ENCODE measurements at places on chromosomes 2 and 18. TPM values are rescaled to one million over a fixed set of nuclear protein-coding genes. Genes with fewer than 3 reads are reported as not detected.

Gene TNS1
- total RNA-seq, result 465 TPM

Gene RSAD2
- total RNA-seq, result 4.2 TPM

Gene THAP4
- 71.3 TPM for total RNA-seq

Gene TMEM163
- not detected for total RNA-seq

Gene DSG1
- not detected for total RNA-seq

Gene SERPINB7
- not detected for total RNA-seq

Gene SULT1C2
- total RNA-seq, result 0.10 TPM

Gene CIB4
- total RNA-seq, result not detected

GRCh38 chr2:190270298-190270697 is 49.3 kb downstream of the HIBCH start:
- H3K36me3 ChIP-seq, result no peaks in the 10 kb centered on the region
- no peaks in the 10 kb centered on the region for H3K27me3 ChIP-seq
- no peaks in the 10 kb centered on the region for H3K4me1 ChIP-seq

- no peak for DNase-seq
- H3K27me3 ChIP-seq, result no peaks in the 10 kb centered on the region
- H3K36me3 ChIP-seq, result no peaks in the 10 kb centered on the region
- no peak overlapping the region for H3K4me3 ChIP-seq
- H3K4me1 ChIP-seq, result no peaks in the 10 kb centered on the region
Measured at GRCh38 chr2:210557721-210558120, 1.3 kb downstream of the CPS1 start.

- H3K4me3 ChIP-seq, result peak overlapping the region; percentile 4
- H3K4me1 ChIP-seq, result peaks cover 14% of the 10 kb centered on the region
- H3K36me3 ChIP-seq, result no peaks in the 10 kb centered on the region
- no peak for DNase-seq
- H3K27ac ChIP-seq, result peak overlapping the region; percentile 39
Measured at GRCh38 chr2:18519914-18520450, 40.5 kb downstream of the RDH14 start.

DNA sequence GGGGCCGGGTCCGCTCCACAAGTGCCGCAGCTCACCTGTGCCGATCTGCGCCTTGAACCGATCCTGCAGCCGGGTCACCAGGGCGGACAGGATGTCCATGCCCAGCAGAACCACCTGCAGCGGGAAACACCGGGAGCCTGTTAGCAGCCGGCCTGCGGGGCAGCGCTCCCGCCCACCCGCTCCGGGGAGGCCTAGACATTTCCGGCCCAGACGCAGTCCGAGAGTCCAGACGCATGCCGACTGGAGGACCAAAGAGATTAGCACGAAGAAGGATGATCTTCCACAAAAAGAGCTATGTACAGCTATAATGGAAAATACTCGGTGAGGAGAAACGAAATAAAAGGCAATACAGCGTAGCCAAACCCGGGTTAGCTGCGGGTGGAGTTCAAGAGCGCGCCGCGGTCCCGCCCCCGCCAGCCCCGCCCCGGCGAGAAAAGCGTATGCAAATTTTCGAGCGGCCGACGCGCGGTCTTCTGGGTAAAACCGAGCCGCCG is 421 bp upstream of the RNU4ATAC start:
- no peaks in the 10 kb centered on the region for H3K36me3 ChIP-seq
- H3K4me3 ChIP-seq, result peak overlapping the region; percentile 71
- H3K4me1 ChIP-seq, result peaks cover 55% of the 10 kb centered on the region

- no peaks in the 10 kb centered on the region for H3K36me3 ChIP-seq
- H3K4me1 ChIP-seq, result peaks cover 66% of the 10 kb centered on the region
- DNase-seq, result no peak
- peak overlapping the region; percentile 75 for H3K27ac ChIP-seq
- H3K27me3 ChIP-seq, result no peaks in the 10 kb centered on the region
Measured at GRCh38 chr18:77058290-77058835, 74.2 kb downstream of the MBP start.

DNA sequence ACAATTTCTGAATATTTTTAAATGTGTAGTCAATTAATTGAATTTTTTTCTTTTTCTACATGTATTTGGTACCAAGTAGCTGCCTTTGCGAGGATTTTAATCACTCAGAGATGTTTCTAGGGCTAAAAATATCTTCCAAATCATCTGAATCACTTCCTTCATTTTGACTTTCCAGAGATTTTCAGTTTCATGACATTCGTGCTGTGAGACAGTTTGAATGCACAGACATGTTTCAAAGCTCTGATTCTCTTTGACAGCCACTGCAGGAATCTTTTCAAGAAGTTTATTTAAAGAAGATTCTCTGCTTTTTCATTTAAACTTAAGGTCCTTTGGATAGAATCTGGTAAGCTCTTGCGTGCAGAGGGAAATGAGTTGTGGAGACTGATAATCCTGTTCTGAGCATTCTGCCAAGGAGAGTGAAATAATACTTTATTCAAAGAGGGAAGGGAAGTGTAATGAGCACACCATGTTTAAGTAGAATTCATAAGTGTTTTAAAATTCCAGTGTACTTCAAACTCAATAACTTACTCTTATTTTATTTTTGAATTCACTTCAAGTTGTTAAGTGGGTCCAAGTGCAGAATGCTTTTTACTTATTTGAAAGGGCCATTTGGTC is 9.7 kb downstream of the CYBRD1 start:
- no peaks in the 10 kb centered on the region for H3K4me1 ChIP-seq
- no peaks in the 10 kb centered on the region for H3K36me3 ChIP-seq
- no peak for DNase-seq
- H3K27me3 ChIP-seq, result no peaks in the 10 kb centered on the region

- H3K4me3 ChIP-seq, result no peak overlapping the region
- H3K36me3 ChIP-seq, result no peaks in the 10 kb centered on the region
- H3K27ac ChIP-seq, result no peak overlapping the region
- no peaks in the 10 kb centered on the region for H3K27me3 ChIP-seq
- no peak for DNase-seq
- H3K4me1 ChIP-seq, result peaks cover 24% of the 10 kb centered on the region
Measured at GRCh38 chr2:100840519-100840918, 20.6 kb downstream of the NPAS2 start.

GRCh38 chr2:109210431-109211200 is 81.6 kb downstream of the SH3RF3 start:
- no peaks in the 10 kb centered on the region for H3K27me3 ChIP-seq
- no peak for DNase-seq
- H3K27ac ChIP-seq, result no peak overlapping the region
- no peaks in the 10 kb centered on the region for H3K36me3 ChIP-seq
- H3K4me1 ChIP-seq, result peaks cover 13% of the 10 kb centered on the region

- H3K36me3 ChIP-seq, result no peaks in the 10 kb centered on the region
- no peak overlapping the region for H3K4me3 ChIP-seq
- DNase-seq, result no peak
- no peaks in the 10 kb centered on the region for H3K27me3 ChIP-seq
- H3K4me1 ChIP-seq, result peaks cover 14% of the 10 kb centered on the region
- no peak overlapping the region for H3K27ac ChIP-seq
Measured at GRCh38 chr2:239950144-239951128, 74.7 kb downstream of the NDUFA10 start.

GRCh38 chr2:196341277-196341841 is 170.0 kb upstream of the STK17B start:
- no peak overlapping the region for H3K27ac ChIP-seq
- H3K4me3 ChIP-seq, result no peak overlapping the region
- no peaks in the 10 kb centered on the region for H3K27me3 ChIP-seq
- no peaks in the 10 kb centered on the region for H3K36me3 ChIP-seq

DNA sequence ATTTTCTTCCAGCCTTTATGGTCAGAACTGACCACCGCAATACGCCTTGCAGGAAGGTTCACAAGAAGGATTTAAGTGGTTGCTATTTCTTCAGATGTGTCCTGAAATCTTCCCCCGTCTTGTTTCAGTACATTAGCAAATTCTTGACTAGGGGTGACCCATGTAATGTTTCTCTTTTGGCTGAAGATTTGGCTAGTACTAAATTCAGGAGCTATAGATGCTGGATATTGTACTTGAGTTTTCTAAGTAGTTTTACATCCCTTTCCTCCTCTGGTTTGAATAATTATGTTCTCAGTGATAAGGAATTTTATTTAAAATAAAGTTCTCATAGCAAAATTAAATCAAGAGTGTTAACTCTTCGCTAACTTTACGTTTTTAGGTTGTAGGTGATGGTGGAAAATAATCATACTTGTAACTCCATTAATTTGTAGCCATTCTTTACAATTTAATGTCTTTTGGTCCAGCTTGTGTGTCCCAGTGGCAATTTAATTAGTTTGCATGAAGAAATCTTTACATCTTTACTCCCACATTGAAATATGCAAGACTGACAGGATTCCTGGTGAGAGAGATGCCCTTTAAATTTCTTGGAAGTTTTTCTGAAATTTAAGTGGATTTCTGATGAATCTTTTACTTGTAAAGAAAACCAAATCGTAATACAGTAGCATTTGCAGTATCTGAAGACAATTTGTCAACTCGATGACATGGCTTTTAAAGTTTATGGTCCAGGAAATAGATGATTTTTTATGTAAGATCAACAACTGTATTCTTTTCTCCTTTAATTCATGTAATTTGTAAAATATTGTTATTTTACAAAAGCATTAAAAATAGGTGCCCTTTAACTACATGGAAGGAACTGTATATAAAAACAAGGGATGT is 2.8 kb downstream of the PHLPP1 start:
- H3K4me1 ChIP-seq, result peaks cover 38% of the 10 kb centered on the region
- DNase-seq, result no peak
- no peaks in the 10 kb centered on the region for H3K36me3 ChIP-seq
- H3K27me3 ChIP-seq, result no peaks in the 10 kb centered on the region
- H3K4me3 ChIP-seq, result peak overlapping the region; percentile 72

DNA sequence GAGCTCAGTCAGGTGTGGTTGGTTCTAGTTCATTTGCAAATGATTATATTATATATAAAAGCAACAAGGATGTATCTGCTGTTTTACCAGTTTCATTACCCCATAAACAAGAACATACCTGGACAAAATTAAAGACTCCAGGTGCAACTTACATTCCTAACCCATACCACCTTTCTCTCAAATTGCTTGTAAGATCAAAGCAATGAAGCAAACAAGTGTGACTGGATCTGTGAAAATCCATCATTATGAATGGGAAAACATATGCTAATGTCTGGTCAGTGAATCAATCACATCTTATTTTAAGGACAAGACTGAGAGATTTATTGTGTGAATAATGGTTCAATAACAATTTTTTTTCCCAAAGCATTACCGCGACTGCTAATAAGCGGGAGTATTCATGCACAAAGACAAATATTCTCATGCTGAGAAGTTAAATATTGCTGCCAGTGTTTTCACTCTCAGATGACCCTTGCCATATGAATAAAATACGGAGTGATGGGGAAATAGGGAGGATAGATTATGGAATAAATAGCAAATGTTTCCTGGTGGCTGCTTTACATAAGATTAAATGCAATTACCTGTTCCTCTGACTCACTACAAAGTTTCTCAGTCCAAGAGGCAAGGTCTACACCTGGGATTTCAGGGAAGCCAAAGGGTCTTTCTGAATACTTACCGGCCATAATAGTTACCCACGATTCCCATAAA is 59.3 kb downstream of the WDR75 start:
- peaks cover 38% of the 10 kb centered on the region for H3K4me1 ChIP-seq
- no peaks in the 10 kb centered on the region for H3K27me3 ChIP-seq
- no peak for DNase-seq
- no peaks in the 10 kb centered on the region for H3K36me3 ChIP-seq

DNA sequence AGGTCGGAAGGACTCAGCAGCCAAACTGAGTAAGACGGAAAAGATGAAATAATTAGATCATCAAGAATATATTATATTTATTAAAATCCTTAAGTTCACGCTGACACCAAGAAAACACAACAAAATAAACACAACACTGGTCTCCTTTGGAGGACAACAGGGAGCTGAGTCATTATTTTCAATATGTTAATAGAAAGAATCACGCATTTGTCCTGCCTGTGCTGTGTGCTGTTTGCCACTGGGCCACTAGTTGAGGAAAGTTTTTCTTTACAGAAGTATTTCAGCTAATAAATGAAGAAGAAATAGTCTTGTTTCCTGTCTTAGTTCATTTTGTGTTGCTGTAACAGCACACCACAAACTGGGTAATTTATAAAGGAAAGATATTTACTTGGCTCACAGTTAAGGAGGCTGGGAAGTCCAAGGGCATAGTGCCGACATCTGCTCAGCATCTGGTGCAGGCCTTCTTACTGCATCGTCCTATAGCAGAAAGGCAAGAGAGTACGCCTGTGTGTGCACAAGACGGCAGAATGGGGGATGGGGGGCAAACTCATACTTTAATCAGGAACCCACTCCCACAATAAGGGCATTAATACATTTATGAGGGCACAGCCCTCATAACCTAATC is 88.0 kb downstream of the TCF7L1 start:
- no peak overlapping the region for H3K4me3 ChIP-seq
- H3K4me1 ChIP-seq, result peaks cover 2% of the 10 kb centered on the region
- H3K27me3 ChIP-seq, result no peaks in the 10 kb centered on the region
- no peaks in the 10 kb centered on the region for H3K36me3 ChIP-seq

GRCh38 chr2:75199428-75200011 is at the start of gene TACR1:
TSS of gene TACR1 (minus strand) at chr2:75199520. CDS start at chr2:75198934, 586 bp downstream.
- peaks cover 44% of the 10 kb centered on the region for H3K27me3 ChIP-seq
- H3K36me3 ChIP-seq, result no peaks in the 10 kb centered on the region
- H3K4me3 ChIP-seq, result peak within 1 kb of the TSS; percentile 58

DNA sequence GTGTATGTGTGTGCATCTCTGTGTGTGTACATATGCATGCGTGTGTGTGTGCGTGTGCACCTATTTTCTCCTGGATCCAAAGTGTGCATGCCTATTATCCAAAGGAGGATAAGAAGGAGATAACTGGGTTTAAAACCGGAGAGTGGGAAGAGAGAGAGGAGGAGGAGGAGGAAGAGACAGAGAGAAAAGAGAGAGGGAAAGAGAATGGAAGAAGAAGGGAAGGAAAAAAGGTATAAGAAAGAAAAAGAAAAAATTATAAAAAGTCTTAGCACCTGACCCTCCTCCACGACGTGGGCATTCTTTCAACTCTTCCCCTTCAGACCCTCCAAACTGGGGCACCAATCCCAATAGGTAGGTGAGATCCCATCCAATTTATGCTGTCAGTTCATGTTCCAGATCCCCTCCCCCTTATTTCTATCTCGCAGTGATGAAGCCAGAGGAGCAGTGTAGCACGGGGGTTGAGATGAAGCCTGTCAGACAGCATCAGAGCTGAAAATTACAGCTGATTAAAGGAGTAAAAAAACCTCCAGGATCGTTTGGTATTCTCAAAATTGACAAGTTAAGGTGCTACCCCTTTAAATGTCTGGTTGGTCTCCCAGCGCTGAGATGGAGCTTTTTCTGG is 386.7 kb upstream of the ATP5MC3 start:
- H3K27me3 ChIP-seq, result no peaks in the 10 kb centered on the region
- DNase-seq, result no peak
- H3K4me3 ChIP-seq, result no peak overlapping the region
- H3K36me3 ChIP-seq, result no peaks in the 10 kb centered on the region
- H3K27ac ChIP-seq, result no peak overlapping the region
- no peaks in the 10 kb centered on the region for H3K4me1 ChIP-seq

GRCh38 chr2:177264209-177264692 is 276 bp downstream of the NFE2L2 start:
- peak overlapping the region; percentile 86 for H3K4me3 ChIP-seq
- no peak for DNase-seq
- H3K4me1 ChIP-seq, result peaks cover 48% of the 10 kb centered on the region
- H3K27ac ChIP-seq, result peak overlapping the region; percentile 99
- no peaks in the 10 kb centered on the region for H3K27me3 ChIP-seq

DNA sequence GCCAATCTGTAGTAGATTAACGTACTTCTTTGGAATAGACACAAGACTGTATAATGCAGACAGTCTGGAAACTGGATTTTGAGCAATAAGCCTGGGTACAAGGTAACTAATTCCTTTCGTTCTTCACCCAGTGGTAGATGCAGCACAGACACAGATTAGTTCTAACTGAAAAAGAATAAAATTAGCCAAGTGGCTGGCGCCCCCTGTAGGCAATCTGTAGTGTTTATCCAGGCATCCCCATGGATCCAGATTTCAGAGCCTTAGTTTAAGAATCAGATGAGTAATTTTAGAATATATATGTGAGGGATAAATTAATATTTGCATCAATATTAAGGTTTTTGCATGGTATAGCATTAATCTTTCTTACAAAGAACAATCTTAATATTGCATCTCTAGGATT is 563.9 kb downstream of the DCC start:
- no peaks in the 10 kb centered on the region for H3K36me3 ChIP-seq
- no peak overlapping the region for H3K27ac ChIP-seq
- no peak overlapping the region for H3K4me3 ChIP-seq
- no peaks in the 10 kb centered on the region for H3K4me1 ChIP-seq
- no peak for DNase-seq

Measured in gastrocnemius medialis (tissue), 4 donors.